ENCODE measurements at places on chromosomes 11 and 22.

DNA sequence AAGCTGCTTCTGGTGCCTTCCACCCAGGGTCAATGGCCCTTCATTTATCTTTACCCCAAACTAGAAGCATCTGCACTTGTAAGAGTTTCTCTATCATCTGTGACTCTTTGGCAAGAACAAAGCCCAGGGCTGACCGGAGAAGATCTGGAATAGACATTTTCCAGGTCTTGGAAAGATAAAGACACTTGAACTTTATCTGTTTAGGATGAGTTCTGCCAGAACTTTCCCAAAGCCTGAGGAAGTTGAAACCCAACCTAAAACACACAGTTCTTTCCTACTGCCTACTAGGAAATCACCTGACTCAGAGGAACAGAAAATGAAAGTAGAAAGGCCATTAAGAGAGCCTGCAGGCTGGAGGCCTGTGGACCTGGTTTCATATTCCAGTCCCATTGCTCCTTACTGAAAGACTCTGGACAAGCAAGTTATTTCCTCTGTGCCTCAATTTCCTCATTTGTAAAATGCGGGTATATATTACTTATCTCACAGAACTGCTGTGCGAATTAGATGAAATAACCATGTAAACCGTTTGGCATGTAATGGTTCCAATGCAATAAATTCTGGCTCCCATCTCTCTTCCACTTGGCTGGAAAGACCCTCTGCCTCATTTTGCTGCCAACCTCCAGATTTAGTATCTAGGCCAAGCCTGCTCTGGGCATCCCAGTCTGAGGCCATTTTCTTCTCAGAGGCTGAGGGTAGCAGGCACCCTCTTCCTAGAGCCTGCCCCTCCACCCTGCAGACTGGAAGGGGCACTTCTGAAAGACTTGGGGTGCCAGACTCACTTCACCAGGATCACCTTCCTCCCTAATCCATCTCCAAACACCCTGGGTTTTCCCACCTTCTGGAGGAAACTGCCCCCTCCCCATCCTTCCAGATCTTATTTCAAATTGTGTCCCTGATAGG lies 1.2 kb downstream of the UBE2L6 start:
- no peak for DNase-seq

GRCh38 chr11:18012122-18012905 lies 533 bp downstream of the SERGEF start:
- no peak for DNase-seq

- DNase-seq = no peak
These were observed 134.0 kb downstream of the KIF18A start for GRCh38 chr11:27973851-27974536.

- DNase-seq = no peak
These were observed 84.0 kb upstream of the RCN1 start for GRCh38 chr11:32006799-32007388.

Data from activated T-helper 9 cell treated with anti-CD3 and anti-CD28 coated beads, Interleukin-2, amount 50 U/mL, for 16 hours (primary cell).